ENCODE measurements at places on chromosomes 5 and 9.

GRCh38 chr5:119453040-119453373 is 710 bp downstream of the HSD17B4 start:
- no peak for DNase-seq

DNA sequence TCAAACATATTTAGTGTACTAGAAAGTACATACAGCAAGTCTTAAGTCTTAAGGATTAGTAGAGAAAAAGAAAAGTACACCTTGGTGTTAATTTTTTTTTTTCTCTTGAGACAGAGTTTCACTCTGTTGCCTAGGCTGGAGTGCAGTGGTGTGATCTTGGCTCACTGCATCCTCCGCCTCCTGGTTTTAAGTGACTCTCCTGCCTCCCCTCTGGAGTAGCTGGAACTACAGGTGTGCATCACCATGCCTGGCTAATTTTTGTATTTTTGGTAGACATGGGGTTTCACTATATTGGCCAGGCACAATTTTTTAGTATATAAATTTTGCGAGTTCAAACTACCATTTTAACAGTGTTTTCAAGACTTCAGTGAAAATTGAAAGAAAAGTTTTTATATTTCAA is 1941.1 kb upstream of the CDH6 start:
- DNase-seq: no peak

DNA sequence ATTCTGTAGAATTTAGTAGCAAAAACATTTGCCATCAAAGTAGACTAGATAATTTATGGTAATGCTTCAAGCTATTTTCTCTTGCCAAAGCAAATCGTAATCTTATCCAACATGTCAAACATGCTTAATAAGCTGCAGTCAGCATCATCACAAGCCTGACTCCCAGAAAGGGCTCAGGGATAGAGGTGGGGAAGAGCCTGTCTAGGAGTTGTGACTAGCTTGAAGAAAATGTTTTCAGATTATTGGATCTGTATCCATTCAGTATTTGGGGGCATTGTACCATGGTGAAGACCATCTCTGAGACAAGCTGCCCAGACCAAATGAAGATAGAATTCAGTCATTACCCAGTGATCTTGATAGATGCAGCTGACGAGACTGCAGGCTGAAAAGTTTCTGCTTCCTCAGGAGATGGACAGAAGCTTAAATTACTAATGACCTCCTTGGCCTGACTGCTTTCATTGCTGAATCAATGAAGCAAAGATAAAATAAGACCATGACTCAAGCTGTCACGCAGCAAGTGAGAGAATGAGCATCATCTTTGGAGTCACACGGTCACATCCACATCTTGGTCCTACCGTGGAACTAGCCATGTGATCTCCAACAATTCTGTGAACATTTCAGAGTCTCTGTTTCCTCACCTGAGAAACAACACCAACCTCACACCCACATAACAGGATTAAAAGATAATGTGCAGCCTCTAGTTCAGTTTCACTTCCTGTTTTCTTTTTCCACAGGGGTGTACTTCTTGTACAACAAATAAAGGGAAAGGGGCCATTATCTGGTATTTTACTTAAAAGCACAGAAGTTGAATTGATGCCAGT is 9.4 kb downstream of the ERAP2 start:
- no peak for DNase-seq

DNA sequence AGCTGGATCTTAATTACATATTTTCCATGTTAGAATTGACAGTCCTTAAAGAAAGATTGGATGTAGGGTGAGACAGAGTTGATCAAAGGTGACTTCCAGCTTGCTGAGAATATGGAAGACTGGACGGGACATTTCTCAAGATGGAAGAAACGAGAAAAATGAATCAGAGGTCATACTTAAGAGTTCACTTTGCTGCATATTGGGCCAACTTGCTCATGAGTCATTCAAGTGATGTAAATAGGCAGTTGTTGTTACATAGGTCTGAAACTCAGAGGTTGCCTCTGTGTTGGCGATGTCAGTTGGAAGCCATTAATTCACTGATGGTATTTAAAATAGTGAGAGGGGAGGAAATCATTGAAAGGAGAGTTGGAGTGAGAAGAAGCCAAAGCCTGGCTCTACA is 132.8 kb downstream of the CD180 start:
- DNase-seq: peak; percentile 22

DNA sequence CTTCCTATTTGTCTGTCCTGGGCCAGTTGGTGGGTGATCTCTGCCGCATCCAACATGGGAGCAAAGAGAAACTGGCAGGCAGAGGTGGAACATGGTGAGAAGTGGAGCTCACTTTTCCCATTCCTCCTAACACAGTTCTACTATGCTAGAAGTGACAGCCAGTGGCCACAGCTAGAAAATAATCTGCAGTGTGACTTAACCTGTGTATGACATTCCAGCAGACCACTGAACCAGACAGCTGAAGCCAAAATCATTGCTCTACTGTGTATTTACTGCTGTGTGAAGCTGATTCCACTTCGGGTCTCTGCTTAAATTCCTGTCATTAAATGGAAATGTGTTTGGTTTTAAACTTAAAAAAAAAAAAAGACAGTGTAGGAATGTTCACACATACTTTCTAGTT is 523.0 kb downstream of the MTRR start:
- no peak for DNase-seq

DNA sequence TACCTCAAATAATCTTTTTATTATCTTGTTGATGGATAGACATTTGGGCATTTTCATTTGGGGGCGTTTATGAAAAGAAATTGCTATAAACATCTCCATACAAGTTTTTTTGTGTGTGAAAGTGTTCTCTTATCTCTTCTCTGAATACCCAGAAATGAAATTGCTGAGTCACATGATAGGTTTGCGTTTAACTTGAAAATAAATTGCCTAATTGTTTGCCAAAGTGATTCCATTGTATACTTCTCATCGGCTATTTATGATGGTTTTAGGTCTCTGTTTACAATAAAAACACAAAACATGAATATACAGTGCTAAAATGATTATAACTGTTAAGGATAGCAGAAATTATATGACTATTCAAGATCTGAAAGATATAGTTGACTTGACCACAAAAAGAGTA is 361.7 kb downstream of the TAF11L14 start:
- no peak for DNase-seq

DNA sequence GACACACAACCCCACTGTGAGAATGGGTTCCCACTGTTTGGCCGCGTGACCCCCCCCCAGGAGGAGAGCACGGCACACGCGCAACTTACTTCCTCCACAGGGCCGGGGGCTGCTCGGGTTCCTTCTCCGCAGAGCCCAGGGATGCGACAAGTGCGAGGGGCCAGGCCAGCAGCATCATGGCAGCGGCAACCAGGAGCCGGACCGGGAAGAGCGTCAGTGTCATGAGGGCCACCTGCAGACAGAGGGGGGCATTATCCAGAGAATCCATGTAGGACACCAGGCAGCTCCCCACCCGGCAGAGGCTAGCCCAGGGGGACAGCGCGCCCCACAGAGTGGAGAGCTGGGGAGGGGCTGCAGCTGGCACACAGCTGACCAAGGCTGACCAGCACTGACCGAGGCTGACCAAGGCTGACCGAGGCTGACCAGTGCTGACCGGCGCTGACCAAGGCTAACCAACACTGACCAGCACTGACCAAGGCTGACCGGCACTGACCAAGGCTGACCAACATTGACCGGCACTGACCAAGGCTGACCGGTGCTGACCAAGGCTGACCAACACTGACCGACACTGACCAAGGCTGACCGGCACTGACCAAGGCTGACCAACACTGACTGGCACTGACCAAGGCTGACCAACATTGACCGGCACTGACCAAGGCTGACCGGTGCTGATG is 22.3 kb downstream of the LPCAT1 start:
- DNase-seq: no peak

All from non-pigmented ciliary epithelial cell (primary cell).